A549 treated with CpdA at 1 μM for 4 hours (cell line): ENCODE measurements at places on chromosomes 12 and 14. TPM values are rescaled to one million over a fixed set of nuclear protein-coding genes. Genes with fewer than 3 reads are reported as not detected.

OR6C65 gene
- not detected in 5 replicates for total RNA-seq

KHNYN gene
- total RNA-seq = 25.0 to 31.2 TPM (median 29.2 TPM) in 5 replicates

ACOT6 gene
- not detected in 5 replicates for total RNA-seq

CLEC2A gene
- total RNA-seq = not detected in 5 replicates

TAS2R30 gene
- not detected in 5 replicates for total RNA-seq

INHBC gene
- 0.03 to 0.07 TPM in 2 of 5 replicates, not detected in the others for total RNA-seq

KIF26A gene
- 2.3 to 4.1 TPM (median 3.4 TPM) in 5 replicates for total RNA-seq

CELA1 gene
- not detected in 5 replicates for total RNA-seq

MYBPC1 gene
- not detected in 5 replicates for total RNA-seq

TCL1A gene
- total RNA-seq = not detected in 5 replicates

CAPS2 gene
- total RNA-seq = 1.3 to 1.9 TPM (median 1.7 TPM) in 5 replicates

ACOT4 gene
- total RNA-seq = 1.4 to 2.2 TPM (median 2.0 TPM) in 5 replicates

AHNAK2 gene
- total RNA-seq = 178 to 245 TPM (median 196 TPM) in 5 replicates

ANKS1B gene
- 0.24 to 0.63 TPM (median 0.47 TPM) in 5 replicates for total RNA-seq

C1S gene
- 36.8 to 62.7 TPM (median 41.0 TPM) in 5 replicates for total RNA-seq

TAMALIN gene
- 0.44 to 1.2 TPM (median 0.58 TPM) in 5 replicates for total RNA-seq

SIX6 gene
- not detected in 5 replicates for total RNA-seq
